ENCODE measurements at places on chromosomes 3 and 15.

DNA sequence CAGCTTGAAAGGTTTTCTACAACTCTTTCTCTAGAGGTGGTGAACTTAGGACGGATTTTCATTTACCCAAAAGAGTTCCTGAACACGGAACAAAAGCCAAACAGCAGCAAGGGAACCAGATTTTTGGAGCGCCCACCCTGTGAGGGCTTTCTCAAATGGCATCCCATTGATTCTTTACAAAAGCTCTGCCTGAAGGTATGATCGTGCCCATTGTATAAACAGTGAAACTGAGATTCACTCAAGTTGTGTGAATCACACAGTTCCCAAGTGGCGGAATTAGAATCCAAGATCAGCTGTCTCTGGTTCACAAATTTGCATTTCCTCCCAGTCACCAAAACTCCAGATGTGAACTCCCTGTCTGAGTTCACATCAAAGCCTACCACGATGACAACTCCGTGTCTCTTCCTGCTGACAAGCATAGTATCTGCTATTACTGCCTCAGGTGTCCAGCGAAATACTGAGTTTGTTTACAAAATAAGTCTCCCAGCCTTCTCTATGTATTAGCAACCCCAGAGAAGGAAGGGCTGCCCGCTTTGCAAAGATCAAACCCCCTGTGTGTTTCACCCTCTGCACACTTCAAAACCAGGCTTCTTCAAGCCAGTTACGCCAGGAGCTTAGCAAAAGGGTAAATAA lies 235.9 kb upstream of the ST8SIA2 start:
- DNase-seq: no peak

DNA sequence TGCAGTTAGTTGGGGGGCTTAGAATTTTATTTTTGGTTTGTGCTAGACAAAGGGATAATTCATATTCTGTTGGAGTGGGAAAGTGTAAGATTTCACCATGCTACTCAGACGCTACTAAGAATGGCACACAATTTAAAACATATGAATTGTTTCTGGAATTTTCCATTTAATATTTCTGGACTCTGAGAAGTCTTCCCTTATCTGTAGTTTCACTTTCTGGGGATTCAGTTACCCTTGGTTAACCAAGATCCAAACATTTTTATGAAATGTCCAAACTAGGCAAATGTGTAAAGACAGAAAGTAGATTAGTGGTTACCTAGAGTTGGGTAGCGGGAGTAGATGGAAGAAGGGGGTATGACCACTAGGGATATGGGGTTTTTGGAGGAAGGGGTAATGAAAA lies 53.1 kb downstream of the TCF12 start:
- DNase-seq: no peak

GRCh38 chr3:98782824-98783500 lies 19.8 kb downstream of the ST3GAL6 start:
- DNase-seq: no peak

DNA sequence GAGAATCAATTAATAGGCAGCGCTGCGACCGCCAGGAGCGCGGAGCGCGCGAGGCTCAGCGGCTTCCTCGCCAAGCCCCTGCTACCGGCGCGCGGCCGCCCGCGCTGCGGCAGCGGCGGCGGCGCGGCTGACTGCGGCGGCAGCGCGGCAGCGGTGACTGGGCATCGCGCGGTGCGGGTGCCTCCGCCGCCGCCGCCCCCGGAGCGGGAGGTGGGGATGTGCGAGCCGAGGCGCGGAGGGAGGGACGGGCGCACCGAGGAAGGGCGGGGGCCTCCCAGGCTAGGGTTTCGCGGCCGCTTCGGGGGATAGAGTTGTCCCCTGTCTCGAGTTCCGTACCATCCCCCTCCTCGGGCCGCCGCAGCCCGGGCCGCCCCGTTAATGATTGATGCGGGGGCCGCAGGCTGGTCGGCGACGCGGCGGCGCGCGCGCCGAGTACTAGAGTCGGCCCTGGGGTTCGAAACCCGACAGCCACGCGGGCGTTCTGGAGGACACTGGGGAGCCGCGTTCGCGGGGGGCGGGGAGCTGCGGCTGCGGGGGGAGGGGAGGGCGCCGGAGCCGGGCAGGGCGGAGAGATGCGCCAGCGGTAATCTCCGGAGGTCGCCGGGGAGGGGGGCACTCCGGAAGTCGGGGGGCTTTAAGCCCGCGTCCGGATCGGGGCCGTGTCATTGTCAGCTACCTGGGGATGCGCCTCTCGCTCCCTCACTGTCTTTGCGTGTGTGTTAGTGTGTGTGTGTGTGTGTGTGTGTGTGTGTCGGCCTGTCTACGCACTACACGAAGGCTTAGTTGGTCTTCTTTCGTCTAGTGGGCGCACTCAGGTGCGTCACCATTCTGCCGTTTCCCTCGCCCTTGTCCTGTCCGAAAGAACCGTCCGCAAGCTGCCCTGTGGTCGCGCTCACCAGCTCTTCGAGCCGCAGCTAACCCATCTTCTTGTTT lies at the start of gene PAQR9:
Gene PAQR9 (minus strand): TSS at position 159 of the 933 bp plus-strand sequence. CDS start 338 bp downstream, outside the sequence.
- no peak for DNase-seq

DNA sequence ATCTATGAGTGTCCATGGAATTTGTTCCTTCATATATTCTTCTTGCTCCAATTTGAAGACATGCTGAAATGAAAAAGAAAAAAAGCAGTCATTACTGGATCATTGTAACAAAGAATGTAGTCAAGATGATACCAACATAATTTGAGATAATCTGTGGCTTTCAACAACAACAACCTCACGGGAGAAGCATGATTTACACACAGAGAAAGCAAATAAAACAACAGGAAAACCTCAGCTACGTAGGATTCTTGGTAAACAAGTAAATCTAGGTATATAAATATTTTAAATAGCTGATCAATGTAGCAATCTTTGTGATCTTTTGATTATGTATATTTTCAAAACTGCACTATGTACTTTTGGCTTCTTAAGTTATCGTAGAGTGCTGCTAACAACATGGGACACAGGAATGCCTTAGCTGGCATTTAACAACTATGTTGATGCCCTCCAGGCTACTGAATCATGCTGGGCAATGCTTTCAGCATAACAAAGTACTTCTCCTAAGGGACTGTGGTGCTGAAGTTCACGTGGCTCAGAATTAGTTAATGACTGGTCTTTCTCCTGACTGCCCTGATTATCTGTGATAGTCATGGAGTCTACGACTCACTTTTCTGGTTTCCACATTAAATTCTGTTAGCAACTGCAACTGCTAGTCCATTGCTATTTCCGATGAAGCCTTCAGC lies 96.5 kb upstream of the MYO5C start:
- no peak for DNase-seq

DNA sequence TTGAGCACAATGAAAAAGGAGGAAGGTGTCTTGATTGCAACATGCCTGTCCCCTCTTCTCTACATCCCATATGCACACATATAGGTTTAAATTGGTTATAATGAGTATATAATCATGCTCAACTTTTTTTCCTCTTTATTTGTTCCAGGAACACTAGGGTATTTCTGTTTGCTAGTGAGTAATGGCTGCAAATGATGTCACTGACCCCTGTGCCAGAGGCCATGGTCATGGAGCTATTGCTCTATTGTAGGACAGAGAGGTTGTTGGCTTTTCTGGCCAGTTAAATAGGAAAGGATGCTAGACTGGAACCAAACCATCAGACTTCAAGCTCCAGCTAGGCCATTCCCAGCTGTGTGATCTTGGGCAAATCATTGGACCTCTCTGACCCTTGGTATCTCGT lies 9.6 kb downstream of the ARHGEF3 start:
- no peak for DNase-seq

DNA sequence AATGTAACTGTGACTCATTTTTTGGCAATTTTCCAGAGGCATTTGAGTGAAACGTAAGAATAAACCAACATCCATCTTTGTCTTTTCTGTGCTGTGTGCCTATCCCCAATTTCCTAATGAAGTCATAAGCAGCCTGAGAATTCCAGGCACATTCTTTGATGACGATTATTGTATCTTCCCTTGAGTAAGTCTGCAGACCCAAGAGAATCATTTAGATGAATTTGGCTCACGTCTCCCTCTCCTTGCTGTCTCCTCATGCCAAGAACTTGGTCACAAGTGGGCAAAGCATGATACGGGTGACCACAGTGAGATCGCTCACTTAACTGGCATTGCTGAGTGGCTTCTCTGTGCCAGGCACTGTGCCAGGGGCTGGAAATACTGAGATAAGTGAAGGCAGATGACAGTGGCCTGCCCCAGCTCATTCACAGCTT lies 384.5 kb upstream of the IL12A start:
- DNase-seq: no peak

DNA sequence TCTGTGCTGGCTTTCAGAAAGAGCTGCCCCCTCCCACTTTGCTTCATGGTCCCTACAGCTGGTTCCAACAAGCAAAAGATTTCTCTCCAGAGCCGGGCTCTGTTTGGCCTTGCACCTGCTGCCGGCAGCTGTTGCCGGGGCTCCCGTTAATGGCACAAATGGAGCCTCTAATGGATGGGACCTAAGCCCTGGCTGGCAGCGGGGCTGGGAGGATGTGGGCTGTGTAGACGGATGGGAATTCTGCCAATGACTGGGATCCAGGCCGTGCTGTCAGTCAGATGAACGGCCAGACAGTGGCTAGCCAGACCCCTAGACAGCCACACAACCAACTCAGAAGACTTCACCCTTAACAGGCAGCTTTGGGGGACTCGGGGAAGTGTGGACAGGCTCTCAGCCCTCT lies 88.0 kb downstream of the RPLP1 start:
- no peak for DNase-seq

DNA sequence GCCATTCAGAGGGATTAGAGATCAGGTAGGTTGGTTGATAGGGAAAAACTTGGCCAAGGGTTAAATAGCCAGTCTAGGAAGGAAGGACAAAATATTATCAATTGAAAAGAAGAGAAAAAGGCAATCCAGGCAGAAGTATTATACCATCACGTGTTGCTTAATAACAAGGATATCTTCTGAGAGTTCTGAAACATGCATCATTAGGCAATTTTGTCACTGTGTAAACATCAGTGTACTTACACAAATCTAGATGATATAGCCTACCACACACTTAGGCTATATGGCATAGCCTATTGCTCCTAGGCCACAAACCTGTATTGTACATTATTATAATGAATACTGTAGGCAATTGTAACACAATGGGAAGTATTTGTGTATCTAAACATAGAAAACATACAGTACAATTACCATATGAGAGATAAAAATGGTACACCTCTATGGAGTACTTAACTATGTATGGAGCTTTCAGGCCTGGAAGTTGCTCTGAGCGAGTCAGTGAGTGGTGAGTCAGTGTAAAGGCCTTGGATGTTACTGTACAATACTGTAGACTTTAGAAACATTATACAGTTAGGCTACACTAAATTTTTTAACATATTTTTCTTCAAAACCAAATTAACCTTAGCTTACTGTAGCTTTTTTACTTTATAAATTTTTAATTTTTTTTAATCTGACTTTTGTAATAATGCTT lies 2.7 kb downstream of the TEX55 start:
- DNase-seq: no peak

GRCh38 chr15:26661748-26662147 lies 111.1 kb downstream of the GABRB3 start:
- DNase-seq: no peak

DNA sequence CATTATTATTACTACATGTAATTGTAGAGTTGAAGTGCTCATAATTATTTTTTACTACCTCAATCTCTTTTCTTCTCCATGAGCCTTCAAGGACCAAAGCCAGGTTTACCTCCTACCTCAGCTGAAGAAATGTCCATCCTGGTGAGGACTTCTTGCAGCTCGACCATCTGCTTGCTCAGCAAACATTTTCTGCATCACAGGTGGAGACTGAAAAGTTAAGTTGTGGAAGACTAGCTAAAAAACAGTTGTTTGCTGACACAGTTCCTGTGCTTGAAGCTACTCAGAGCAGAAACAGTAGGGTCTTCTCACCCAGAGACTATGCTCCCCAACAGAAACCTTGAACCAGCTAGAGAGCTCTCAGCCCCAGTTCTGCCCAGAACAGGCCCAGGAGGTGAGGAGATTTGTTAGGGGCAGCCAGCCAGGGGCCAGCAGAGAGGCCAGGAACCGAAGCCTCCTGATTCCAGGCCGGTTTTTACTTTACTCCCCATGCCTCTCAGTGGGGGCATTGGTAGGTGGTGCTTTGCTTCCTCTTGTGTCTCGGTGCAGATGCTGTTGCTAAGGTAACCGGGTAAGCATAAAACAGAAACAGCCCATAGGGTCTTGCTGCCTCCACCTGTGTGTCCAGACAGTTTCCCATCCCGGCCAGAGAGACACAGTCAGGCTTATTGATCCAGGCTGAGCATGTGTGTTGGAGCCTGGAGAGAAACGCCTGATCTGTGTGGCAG lies 54.9 kb downstream of the CCNL1 start:
- no peak for DNase-seq

GRCh38 chr3:184481984-184482671 lies 79.5 kb upstream of the EPHB3 start:
- no peak for DNase-seq

All from SIG-M5 (cell line).